Activated T-cell treated with anti-CD3 and anti-CD28 coated beads, Interleukin-2, amount 50 U/mL, for 24 hours (primary cell): ENCODE measurements at places on chromosomes 11 and 22.

DNA sequence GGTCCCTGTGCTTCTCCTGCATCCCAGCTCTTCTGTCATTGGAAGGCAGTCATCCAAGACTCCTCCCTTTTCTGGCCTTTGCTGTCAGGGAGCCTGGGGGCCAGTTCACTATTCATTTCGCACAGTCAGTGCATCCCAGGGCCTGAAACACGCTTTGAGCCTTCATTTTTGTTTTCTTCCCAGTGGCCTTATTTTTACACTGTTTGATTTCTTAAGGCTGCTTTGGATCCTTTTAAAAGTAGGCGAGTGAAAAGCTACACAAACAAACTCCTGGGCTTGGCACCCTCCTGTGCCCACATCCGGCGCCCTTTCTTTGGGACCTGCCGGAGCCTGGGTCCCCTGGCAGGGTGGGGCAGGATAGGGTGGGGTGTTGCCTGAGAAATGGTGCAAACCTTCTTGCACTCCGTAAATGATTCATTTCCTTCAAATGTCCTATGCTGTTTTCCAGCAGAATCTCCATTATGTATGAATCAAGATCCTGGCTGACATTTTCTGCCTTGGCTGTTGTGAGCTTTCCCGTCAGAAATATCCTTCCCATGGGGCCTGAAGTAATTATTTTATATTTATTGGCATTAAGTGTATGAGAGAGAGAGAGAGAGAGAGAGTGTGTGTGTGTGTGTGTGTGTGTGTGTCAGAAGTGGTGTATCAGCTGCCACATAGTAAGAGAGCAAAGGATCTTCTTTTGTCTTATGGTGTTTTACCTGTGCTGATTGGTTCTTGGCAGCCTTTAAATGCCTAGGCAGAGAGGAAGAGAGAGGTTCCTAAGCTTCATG lies 45.6 kb downstream of the BCR start:
- DNase-seq = no peak

DNA sequence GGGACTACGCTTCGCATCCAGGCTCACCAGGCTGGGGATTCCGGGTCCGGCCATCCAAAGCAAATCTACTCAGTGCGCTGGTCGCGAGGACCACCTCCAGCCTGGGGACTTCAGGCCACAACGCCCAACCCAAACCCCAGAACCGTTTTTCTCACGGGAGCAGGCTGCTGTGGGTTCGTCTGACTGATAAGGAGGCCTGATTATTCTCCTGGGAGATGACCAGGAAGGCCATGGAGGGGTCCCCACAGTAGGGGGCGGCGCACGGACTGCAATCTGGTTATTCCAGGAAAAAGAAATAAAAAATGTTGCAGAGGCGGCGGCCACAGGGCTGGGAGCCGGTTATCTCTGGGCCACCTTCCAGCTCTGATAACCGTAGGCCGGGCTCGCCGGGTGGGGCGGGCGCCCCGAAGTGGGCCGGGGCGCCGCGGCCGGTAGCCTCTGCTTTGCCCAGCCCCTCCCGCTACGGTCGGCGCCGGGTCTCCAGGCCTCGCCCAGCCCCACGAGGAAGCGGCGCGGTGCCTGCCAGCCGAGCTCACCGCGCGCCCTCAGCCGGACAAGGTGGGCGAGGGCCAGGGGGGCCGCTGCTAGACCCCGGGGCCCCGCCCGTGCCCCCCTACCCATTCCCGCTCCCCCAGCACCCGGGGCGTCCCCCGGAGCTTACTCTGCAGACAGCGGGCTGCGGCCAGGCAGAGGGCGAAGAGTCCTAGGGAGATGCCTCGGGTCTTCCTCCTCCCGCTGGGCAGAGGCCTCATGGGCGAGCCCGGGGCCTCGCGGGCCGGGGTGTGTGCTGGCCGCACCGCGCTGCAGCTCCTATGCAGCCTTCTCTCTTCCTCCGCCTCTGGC lies 446 bp downstream of the VSTM5 start:
- DNase-seq = no peak

- no peak for DNase-seq
These were observed 91.7 kb downstream of the MED15 start for GRCh38 chr22:20599117-20599516.

DNA sequence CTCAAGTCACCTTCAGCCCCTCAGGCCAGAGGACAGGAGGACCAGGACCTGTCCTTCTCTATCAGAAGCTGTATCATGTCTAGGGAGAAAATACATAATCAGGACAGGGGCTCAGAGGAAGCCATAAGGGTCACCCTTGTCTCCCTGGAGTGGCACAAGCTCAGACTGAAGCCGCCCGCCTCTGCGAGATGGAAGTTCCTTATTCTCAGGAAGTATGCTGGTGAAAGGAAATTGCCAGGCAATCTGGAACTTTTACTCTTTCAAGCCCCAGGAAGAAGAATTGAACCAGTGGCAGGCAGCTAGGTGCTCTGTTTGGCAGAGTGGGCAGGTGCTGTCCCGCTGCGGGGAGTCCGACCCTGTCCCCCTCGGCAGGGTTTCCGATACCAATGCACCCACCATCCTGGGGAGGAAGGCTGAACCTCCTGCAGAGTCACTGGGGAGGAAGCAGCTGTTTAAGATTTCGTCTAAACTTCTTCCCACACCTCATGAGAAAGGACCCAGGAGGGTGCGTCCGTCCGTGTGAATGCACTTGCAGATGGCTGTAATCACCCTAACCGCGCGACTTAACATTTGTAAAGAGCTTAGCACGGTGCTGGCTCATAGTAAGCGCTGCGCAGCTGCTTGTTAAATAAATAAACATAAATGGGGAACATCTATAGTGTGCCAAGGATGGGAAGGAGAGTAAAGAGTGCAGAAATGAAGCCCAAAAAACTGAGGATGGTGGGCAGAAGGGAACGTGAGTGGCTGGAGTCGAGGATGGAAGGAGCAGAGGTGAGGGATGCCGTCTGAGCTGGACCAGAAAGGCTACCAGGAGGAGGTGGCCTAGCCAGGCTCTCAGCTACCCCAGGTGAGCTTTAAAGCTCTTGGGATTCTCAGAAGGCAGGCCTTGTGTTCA lies 5.0 kb upstream of the ANO1 start:
- peak; percentile 11 for DNase-seq

GRCh38 chr11:77214557-77214956 lies 86.5 kb downstream of the MYO7A start:
- DNase-seq = no peak

- DNase-seq = no peak
These were observed 182.9 kb upstream of the NCAM1 start for GRCh38 chr11:112778091-112778876.

DNA sequence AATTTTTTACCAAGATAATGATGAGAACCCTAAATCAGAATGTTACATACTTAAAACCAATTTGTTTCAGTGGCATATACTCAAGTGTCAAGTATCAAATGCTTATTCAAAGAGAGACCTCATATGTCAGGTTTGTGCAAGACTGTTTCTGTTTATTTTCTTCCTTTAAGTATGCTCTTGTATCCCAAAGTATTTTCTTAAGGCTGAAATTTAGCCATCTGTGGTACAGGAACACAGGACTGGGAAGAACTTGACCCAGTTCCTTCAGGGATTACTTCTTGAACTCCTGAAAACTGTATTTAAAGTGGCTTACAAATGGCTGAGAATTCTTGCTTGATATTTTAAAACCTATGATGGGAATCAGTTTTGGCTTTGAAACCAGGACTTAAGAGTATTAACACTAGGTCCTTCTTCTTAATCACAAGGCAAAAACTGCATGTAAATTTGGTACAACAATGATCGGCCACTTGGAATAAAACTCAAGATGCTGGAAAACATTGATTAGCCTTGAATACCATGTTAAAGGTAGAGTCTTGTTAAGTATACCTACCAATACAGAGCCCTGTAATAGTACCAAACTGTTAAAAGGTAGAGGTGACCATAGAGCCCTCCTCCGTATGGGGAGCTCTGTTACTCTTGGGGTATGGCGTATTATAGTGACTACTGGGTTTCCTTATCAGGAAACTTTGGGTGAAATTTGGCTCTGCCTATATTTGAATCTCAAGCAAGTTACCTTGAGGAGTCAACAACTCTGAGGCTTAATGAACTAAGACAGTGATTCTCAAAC lies 95.9 kb downstream of the BLID start:
- no peak for DNase-seq

GRCh38 chr11:107102692-107103477 lies 84.6 kb upstream of the GUCY1A2 start:
- DNase-seq = no peak

- DNase-seq = no peak
These were observed 73.1 kb upstream of the KIRREL3 start for GRCh38 chr11:127073621-127074020.

GRCh38 chr22:17264321-17265052 lies 45.3 kb upstream of the ADA2 start:
- DNase-seq = no peak

DNA sequence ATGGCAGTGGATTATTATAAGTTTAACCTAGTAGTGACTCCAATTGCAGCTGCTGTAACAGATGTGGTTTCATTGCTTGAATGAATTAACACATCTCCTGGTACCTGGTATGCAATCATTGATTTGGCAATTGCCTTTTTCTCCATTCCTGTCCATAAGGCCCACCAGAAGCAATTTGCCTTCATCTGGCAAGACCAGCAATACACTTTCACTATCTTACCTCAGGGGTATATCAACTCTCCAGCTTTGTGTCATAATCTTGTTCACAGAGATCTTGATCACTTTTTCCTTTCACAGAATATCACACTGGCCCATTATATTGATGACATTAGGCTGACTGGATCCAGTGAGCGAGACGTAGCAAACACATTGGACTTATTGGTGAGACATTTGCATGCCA lies 128.7 kb upstream of the ZC3H12C start:
- no peak for DNase-seq

- DNase-seq = no peak
These were observed 751.2 kb downstream of the JRKL start for GRCh38 chr11:97140885-97141494.

GRCh38 chr11:77309401-77310085 lies 8.1 kb upstream of the GDPD4 start:
- no peak for DNase-seq

DNA sequence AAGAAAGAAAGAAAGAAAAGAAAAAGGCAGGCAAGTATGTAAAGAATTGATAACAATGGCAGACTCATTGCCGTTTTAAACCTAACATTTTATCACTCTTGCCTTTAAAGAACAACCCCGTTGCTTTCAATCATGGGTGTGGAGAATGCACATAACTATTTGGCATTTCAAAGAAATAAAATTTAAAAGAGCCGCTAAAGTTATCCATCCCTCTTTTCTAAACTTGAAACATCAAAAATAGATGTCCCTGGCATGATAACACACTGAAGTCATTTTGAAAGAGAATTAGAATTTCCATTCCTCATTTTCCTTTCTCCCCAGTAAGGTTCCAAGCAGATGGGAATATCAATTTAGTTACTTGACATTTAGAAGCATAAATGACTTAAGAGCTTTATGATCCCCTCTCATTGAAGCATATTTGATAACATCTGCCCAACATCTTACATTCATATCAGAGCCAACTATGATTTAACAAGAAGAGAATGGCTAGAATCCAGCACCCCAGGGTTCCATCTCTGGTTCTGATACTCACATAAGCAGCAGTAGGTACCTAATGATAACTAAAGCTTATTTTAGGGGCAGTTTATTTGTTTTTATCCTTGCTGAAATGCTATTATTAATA lies 529.6 kb upstream of the LRRC4C start:
- DNase-seq = no peak

DNA sequence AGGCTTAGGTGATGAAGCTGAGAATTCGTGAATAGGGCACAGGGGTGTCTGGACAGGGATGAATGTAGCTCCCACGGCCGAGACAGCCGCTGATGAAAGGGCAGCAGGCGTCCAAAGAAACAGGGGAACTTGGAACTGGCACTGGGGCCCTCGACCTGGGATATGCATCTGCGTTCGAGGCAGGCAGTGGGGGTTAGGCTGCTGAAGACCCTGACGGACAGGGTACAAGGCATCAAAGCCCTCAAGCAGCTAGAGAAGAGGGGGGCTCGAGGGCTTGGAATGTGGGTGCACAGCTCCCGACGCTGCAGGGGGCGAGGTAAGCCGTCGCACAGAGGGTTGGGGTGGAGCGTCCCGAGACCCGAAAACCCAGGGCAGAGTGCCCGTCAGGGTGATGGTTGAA lies 6.9 kb upstream of the SYT8 start:
- no peak for DNase-seq

- DNase-seq = no peak
These were observed 2.8 kb upstream of the LARGE1 start for GRCh38 chr22:33923033-33923432.

DNA sequence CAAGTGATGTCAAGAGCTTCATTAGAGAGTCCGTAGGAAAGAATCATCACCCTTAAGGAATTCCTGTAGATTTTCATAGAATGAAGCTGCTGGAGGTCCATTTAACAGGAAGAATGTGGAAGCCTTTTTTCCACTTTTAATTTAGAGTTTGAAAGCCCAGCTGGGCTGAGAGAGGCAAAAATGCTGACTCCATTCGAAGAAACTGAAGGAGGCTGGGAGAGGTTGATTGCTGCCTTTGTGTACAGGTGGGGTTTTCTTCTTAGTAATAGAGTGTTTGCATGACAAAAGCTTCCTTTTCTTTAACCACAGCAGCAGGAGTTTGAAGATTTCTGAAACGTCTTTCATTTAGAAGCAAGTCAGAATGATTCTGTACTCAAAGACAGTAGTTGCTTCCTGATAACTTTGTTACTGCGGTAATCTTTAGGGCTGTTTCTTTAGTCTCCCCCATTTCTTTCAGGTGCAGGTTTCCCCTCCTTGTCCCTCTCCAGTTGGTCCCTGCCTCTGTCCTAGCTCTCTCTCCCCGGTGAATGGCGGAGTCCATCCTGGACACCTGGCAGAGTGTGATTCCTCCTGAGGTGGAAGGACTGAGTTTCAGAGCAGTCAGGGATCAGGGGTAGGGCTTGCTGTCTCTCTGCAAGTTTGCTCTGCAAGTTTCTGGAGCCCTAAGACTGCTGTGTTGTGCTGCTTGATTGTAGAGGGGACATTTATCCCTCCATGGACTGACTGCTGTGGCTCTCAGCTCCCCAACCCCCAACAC lies 166.2 kb downstream of the LDLRAD3 start:
- DNase-seq = no peak

- no peak for DNase-seq
These were observed 334.5 kb downstream of the TTC28 start for GRCh38 chr22:28344918-28345703.

- no peak for DNase-seq
These were observed 88.5 kb upstream of the SYT13 start for GRCh38 chr11:45374653-45375059.

DNA sequence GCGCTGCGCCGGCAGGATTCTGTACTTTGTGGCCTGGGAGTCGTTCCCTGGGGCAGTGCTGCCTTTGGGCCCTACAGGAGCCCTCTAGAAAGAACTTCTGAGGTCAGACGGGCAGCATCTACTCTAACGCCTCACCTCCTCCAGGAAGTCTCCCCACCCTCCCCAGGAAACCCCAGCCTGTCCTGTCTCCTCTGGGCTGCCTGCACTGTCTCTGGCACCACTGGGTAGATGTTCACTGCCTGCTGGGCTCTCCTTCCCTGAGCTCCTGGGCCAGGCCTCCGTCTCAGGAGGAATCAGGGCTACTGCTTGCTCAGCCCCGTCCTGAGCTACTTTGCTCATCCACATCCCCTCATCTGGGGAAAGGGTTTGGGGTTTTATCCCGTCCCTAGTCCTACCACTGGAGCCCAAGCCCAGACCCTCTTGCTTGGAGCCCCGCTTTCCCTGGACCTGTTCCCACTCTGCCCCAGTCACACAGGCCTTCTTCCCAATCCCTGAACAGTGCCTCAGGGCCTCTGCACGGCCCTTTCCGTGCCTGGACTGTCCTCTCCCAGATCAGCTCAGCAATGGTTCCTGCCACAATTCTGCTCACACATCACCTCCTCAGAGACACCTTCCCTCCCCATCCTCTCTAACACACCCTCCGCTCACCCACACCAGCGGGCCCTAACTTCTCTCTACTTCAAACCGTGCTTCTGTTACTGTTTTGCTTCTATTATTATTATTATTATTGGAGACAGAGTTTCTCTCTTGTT lies 11.3 kb upstream of the TREH start:
- no peak for DNase-seq
